Type B pancreatic cell (in vitro differentiated cells): ENCODE measurements at places on chromosomes 16 and 17. TPM values are rescaled to one million over a fixed set of nuclear protein-coding genes. Genes with fewer than 3 reads are reported as not detected.

DNA sequence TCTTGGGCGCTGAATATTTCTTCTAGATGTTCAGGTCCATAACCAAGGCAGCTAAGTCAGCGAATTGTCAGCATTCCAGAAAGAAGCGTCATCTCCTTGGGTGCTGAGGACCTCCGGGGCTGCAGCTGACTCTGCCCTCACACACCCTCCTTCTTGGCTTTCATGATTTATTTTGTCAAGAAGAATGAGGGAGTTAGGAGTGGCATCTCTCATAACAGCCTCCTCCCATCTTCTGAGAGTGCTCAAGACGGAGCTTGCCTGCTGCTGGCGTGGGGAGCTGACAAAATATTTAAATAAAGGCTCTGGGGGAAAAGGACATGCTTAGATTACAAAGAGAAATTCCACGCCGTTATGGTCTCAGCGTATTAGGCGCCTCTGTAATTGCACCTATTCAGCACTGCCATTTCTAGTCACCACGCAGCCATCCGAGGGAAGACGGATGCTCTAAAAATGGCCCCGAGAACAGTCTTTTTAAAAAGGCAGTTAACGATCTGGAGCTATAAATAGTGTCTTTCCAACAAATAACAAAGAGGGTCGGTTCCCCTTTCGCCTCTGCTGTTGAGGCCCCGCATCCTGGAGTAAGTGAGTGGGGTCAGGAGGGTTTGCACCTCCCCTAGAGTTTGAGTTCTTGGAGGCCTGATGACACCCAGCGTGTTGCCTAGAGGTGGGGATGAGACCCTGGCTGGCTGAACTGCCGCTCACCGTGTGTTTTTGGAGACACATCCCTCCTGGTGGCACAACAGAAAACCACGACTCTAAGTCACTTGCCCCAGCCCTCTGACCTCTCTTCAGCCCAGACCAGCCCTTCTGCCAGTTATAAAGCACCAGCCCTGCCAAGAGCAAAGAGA is 187.0 kb downstream of the CCDC182 start:
- DNase-seq, result no peak

GRCh38 chr16:50616883-50617645 is 64.0 kb downstream of the SNX20 start:
- no peak for DNase-seq

TPSB2 gene
- not detected in 2 replicates for total RNA-seq

KRTAP4-4 gene
- total RNA-seq, result not detected in 2 replicates

GRCh38 chr17:50319306-50320004 is 26.5 kb upstream of the XYLT2 start:
- no peak for DNase-seq
